ENCODE measurements at places on chromosomes 4 and X.

GRCh38 chr4:119314356-119314755 is 7.6 kb downstream of the FABP2 start:
- DNase-seq: no peak

DNA sequence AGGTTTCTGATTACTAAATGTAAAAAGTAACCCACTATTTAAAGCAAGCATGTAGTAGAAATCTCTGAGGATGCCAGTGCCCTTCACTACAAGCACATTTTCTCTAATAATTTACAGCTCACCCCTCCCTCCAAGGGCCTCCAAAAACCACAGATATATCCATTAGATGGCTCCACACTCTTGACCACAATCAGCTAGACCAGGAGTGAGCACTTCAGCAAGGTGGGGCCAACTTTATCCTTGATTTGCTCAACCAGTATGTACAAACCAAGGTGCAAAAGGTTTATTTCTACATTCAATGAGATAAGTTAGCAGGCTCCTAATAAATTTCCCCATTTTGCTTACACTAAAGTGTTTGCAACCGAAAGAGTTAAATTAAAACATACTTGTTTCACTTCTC is 35.8 kb downstream of the RFC1 start:
- no peak for DNase-seq

GRCh38 chr4:113951263-113951662 is 28.2 kb downstream of the ARSJ start:
- DNase-seq: no peak

DNA sequence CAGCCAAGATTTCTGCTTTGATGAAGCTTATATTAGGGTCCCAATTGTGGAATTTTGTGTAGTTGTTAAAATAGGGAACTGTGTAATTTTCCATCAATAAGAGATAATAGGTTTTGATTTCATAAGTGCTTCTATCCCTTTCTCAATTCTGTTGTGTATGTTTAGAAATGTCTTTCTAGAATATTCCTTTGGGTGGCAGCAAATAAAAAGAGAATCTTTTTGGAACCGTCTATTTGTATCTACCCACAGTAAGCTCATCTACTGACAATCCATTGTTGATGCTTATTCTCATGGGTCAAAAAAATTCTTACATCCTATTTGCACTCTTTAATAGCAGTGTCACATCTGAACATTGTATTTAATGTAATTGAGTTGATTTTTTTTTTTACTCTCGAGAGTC is 61.7 kb downstream of the TMA16 start:
- no peak for DNase-seq

- DNase-seq: no peak
These were observed 4.7 kb upstream of the KLF3 start for GRCh38 chr4:38659346-38659745.

GRCh38 chr4:83320548-83320947 is 14.1 kb downstream of the HPSE start:
- no peak for DNase-seq

GRCh38 chr4:179128299-179128698 is 1686.1 kb upstream of the AGA start:
- no peak for DNase-seq

DNA sequence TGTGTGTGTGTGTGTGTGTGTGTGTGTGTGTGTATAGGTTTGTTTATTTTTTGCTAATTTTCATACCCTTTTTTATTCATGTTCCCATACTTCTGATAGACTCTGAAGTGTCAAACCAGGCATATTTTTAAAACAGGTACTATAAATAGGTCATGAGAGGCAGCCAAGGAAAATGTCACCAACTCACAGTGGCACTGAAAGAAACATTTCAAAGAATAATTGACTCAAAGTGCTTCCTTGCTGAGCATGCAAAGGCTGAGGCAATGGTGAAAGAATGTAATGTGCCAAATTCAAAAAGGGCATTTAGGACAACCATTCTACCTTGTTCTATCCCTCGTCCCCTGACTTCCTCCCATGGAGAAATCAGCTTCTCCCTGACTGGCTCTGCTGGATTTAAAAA is 95.5 kb downstream of the EIF4E start:
- no peak for DNase-seq

All from renal cortex interstitium (tissue), 15 donors.